ENCODE measurements at places on chromosomes 5 and 9.

DNA sequence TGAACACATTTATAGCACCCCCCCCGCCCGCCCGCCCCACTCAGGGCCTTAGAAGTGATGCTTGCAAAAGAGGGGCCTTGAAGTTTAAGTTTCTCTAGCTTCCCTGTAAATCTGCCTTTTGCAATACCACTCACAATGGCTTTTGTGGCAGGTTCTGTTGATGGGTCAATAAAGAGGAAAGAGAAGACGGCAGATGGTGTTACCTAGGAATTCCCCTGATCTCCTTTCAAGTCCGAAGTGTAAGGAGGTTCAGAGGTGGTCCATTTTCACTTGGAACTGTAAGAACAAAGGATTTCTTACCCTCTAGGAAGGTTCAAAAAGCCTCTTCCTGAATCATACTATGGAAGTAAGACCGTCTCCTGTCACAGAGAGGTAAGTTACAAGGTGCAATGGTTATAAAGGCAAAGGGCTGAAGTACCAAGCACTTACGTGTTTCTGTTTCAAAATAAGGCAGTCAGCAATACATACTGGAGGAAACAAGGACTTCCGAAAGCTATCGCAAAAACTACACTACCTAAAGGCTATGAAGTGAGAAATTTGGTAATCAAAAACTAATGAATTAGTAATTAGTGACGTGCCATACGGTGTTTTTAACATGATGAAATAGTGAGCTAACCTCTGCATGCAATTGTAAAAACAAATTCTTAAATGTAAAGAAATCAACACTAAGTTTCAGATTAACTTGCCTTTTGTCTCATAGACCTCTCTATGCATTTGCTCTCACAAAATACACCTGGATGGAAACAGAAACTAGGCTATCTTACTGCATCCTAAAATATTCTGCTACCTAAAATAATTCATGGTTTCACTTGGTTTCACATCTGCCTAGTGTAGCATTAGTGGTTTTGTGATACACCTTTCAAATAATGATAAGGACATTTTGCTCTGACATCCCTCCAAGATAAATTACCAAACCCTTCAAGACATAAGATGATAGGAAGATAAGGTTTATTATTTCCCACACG, 589.4 kb upstream of the FAM174A start:
- no peak for DNase-seq

- no peak for DNase-seq
Measured at GRCh38 chr5:102196481-102196880, 99.6 kb downstream of the SLCO4C1 start.

- DNase-seq: no peak
Measured at GRCh38 chr5:95069948-95070347, 214.9 kb downstream of the MCTP1 start.

- DNase-seq: no peak
Measured at GRCh38 chr5:156367597-156367996, 40.6 kb downstream of the SGCD start.

DNA sequence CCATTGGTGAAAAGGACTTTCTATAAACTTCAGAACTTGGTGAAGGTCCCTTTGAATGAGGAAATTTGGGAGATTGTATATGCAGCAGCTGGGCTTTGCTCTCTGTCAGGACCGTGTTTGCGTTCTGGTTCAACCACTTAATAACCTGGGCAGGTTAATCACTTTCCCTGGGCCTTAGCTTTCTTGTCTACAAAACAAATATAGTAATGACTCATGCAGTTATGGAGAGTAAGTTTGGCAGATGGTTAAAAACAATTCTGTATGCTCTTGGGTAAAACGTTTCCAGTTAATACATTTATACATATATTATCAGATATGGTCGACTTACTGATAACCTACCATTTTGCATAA, 197.0 kb downstream of the ARHGEF28 start:
- DNase-seq: no peak

GRCh38 chr5:110634475-110634874, 92.0 kb downstream of the TMEM232 start:
- no peak for DNase-seq

- DNase-seq: no peak
Measured at GRCh38 chr9:128138001-128138400, 10.5 kb upstream of the PTGES2 start.

DNA sequence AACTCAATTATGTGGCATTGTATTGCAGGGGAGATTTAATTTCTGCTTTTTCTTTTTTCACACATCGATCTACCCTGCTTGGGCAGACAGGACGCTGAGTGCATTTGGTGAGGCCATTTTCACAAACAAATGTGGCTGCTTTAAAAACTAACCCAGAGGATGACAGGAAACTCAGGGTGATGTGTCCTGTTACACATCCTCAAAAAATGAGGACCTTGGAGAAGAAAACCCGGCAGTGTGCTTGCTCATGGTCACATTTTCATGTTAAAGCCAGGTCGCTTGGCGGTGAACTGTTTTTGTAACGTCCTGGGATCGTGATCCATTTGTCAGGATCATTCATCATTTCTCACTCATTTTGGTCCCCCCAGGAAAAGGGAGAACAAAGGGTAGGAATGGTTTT, 478.3 kb upstream of the ADAMTS16 start:
- DNase-seq: no peak

- DNase-seq: no peak
Measured at GRCh38 chr5:691817-692528, 1.2 kb downstream of the TPPP start.

GRCh38 chr5:174183701-174184100, 138.2 kb downstream of the NSG2 start:
- no peak for DNase-seq

- DNase-seq: peak; percentile 78
Measured at GRCh38 chr9:120925535-120926396, 830 bp downstream of the TRAF1 start.

GRCh38 chr5:145375521-145375920, 459.6 kb downstream of the PRELID2 start:
- DNase-seq: no peak

DNA sequence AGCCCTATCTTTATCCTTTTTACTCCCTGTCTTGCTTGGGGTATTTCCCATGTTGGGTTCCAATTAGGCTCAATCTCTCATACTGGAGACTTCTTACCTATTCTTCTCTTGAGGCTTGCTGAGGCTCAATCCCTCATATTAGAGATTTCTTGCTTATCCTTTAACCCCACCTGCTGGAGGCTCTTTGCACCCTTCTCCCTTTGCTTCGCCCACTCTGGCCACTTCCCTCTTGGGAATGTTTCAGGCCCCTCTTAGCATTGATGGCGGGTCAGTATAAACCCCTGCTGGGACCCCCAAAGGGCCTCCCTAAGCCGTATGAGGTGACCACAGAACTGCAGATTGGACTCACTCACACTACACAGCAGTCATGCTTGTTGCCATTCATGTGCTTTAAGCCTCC, 69.3 kb upstream of the CDK20 start:
- DNase-seq: no peak

- DNase-seq: no peak
Measured at GRCh38 chr5:179229331-179229831, 115.9 kb downstream of the ADAMTS2 start.

- no peak for DNase-seq
Measured at GRCh38 chr5:119274030-119274766, 81.6 kb upstream of the TNFAIP8 start.

GRCh38 chr9:4618700-4619099, 43.4 kb upstream of the PLPP6 start:
- no peak for DNase-seq

DNA sequence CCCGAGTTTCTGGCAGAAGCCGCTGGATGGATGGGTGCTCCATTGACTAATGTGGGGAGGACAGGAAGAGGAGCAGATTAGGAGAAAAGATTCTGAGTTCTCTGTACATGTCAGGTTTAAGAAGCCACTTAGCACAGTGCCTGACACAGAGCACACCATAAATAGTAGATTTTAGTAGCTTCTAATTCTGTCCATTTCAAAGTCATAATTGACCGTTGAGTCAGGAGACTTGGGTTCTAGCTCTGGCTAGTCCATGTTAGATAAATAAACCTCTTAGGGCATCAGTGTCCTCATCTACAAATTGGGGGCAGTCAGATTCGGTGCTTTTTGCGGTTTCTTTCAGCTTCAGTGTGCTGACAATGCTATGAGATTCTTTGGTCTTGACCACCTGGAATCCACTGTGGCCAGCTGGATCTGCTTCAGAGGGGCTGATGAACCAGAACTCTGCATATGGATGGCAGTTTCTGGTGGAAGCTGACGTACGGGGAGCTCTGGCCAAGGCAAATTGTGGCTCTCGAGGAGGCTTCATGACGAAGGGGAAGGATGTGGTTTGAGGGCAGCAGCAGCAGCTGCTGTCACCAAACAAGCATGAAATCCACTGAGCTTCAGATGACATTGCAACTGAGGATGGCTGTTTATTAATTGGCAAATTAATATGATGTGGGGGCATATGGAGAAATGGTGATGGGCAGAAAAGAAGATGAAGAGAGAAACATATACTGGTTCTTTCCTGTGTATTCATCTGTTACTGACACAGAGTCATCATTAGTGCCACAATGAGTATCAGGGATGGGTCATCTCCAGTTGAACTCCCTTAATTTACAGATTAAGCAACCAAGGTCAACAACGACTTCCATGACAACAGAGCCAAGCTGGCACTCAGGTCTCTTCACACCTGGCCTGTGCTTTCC, 134.4 kb downstream of the AOPEP start:
- peak; percentile 30 for DNase-seq

GRCh38 chr5:32504329-32504988, 59.9 kb upstream of the ZFR start:
- DNase-seq: no peak
